ENCODE measurements at places on chromosomes 16 and 17. TPM values are rescaled to one million over a fixed set of nuclear protein-coding genes. Genes with fewer than 3 reads are reported as not detected.

The DOC2A gene
- not detected for total RNA-seq

The CD300LB gene
- not detected for total RNA-seq

The ZNF423 gene
- 2.4 TPM for total RNA-seq

The MAPK8IP3 gene
- 67.5 TPM for total RNA-seq
